ENCODE measurements at places on chromosomes 3 and 15.

GRCh38 chr3:76551739-76552138 is 488.2 kb upstream of the ROBO2 start:
- no peak for DNase-seq

- no peak for DNase-seq
Observed at GRCh38 chr3:172965256-172965655, 175.8 kb downstream of the SPATA16 start.

- DNase-seq: no peak
Observed at GRCh38 chr3:86723433-86723832, 267.5 kb downstream of the VGLL3 start.

DNA sequence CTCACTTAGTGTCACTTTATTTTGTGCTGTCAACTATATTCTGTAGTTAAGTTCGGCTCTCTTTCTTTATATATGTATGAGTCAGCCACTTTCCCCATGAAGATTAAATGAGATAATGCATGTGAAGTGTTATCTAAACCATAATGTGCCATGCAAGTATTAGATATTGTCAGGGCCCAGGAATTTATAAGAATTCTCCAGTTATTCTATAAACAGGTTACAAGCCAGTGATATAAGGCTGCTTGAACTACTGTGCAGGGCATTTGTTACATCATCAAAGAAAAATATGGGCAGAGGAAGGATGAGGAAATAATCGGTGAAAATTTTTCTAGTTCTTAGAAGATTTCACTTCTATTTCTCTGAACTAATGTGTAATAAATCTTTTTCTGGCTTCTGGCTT is 1049.0 kb upstream of the NR2F2 start:
- no peak for DNase-seq

DNA sequence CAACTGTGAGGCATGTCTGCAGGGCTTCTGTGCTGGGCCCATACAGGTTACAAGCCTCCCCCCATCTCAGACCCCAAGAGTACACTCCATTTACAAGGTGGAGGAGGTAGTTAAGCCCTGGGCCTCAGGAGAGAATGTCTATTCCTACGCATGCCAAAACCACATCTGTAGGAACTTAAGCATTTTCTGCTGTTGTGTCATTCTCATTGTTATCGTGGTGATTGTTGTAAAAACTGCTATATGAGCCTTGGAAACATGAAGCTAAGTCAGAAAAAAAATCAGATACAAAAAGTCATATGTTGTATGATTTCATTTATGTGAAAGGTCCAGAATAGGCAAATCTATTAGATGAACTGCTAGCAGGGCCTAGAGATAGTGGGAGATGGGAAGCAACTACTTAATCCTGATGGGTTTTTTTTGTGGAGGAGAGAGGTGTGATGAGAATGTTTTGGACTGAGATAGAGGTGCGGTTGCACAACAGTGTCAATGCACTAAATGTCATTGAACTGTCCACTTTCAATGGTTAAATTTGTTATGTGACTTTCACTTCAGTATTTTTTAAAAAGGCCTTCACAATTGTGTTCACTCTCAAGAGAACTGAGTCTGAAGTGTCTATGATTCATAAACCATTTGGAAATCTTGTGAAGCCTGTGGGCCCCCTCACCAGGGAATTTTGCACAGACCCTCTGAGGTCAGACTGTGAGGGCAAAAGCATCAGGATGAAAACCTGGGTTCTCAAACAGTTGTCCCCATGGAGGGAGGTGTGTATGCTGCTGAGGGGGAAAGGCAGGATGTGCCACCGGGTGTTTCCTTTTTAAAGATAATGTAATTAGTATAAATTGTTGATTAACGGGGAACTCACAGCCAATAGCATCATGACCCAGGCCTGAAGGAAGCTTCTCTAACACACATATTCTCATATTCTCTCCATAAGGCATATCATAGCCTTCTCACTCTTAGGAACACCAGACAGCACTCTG is 3.2 kb downstream of the RTP3 start:
- DNase-seq: no peak

GRCh38 chr3:178618197-178618596 is 82.0 kb downstream of the KCNMB2 start:
- DNase-seq: no peak

DNA sequence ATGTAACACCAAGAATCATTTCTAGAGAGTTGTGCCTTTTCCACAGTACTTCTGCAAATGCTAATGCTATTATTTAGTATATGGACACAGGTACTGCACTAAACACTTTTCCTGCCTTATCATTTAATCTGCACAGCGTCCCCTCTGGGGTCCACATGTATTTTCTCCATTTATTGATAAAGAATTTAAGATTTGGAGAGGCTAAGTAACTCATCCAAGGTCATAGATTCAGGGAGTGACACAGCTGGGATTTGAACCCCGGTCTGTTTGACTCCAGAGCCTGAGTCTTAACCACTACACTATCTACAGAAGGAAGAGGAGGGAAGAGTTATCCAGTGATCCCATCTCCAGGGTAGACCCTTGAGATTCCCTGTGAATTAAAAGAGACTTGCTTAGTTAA is 24.9 kb upstream of the TPRG1 start:
- no peak for DNase-seq

DNA sequence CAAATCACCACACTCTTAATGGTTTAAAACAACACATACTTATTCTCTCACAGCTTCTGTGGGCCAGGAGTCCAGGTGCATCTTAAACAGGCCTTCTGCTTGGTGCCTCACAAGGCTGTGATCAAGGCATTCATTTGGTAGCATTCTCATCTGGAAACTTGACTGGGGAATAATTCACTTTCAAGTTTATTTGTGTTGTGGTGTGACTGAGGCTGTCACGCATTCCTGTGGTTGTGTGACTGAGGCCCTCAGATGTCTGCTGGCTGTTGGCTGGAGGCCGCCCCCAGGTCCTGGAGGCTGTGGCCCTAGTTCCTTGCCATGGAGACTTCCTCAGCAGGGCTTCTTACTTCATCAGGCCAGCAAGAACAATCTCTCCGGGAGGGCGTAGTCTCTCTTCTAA is 16.9 kb upstream of the FAM3D start:
- DNase-seq: no peak

GRCh38 chr15:45199136-45199810 is 11.5 kb upstream of the SHF start:
- peak; percentile 77 for DNase-seq

- DNase-seq: peak; percentile 4
Observed at GRCh38 chr15:96838081-96838480, 507.6 kb downstream of the NR2F2 start.

DNA sequence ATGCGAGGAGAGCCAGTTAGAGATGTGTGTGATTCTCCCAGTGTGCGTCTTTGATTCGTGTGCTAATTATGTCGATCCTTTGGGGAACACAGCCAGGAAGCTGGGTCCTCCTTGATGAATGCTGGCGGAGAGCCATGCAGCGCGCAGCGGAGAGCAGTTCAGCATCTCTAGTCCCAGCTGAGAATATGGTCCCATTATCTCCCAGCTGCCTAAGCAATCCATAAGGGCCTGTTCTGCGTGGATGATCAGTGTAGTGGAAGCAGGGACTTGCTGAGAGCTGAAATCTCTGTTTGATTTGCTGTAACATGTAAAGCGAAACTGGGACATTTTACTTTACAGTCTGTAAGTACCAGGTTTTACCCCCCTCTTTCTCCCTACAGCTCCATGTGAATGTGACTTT is 412.7 kb downstream of the CNTN4 start:
- DNase-seq: peak; percentile 30

- DNase-seq: no peak
Observed at GRCh38 chr3:121566773-121567172, 976 bp upstream of the ARGFX start.

DNA sequence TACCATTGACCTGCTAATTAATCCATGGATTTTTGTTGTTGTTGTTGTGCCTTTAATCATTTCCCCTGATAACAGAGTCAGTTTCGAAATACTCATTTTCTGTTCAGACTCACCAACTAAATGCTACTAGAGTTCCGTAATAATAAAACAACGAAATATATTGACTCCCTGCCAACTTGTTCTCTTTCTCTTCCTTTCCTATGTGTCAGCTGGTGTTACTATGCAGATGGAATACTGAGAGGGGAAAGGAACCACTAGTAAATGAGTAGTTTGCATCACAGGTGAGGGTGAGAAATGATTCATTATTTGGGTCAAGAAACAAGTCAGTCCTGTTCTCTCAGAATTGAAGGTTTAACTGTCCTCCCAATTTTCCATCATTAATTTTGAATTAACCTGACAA is 1027.3 kb downstream of the TUSC7 start:
- DNase-seq: no peak

DNA sequence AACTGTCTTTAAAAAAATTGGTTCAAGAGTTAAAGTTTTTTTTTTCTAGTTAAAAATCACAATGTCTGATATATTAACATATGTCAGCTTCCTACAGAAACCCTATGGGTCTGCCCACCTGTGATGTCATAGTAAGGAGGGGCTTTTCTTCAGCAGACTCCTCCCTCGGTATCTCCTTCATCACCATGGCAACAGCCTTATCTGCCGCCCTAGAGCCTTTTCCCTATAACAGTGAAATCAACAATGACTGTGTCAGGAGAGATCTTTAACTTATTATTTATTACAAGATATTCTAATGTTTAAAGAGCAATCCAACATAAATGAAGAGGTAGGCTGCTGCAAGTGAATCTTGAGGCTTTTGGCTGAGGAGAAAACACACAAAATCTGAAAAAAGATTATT is 138.7 kb downstream of the PEX5L start:
- DNase-seq: no peak

DNA sequence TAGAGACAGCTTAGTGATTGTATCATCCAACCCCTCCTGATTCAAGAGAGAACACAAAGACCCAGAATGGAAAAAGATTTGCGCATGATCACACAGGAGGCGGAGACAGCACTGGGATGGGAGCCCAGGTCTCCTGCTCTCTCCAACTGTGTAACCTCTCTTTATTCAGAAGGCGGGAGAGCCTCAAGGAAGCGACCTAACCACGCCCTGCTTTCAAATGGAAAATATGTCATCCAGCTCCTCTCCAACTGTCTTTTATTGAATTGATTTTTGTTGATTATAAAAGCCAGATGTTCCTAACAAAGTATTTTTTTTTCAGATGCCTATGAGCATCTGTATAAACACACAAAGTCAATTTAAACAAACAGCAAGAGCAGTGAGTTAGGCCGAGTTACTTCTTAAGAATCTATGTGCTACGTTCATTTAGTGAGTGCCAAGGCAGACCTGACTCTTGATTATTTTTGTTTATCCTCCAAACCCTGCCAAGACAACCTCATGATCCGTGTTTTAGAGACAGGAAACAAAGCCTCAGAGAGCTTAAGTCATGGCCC is 74.5 kb downstream of the BFSP2 start:
- peak; percentile 45 for DNase-seq

DNA sequence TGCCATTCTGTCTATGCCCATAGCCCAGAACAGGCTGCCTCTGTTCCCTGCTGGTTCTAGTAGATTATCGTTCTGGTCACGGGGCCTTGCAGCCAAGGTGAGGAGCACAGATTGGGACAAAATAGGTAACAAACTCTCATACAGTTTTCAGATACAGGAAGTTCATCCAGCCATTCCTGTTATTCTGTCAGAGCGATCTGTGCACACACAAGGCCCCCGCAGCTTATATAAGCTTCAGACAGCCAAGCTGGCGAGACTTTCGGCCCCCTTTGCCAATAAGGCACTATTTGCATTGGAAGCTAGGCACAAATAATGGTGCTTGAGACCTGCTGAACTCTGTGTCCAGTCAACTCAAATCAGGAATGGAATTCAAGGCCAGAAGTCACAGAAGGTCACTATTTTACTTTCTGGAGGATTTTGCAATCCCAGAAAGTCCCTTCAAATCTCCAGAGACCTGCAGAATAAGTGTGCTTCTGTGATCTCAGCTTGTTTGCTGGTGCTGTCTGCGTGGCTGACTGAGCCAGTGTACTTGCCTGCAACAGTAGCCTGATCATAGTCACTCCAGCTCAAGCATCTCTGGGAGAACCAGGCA is 69.4 kb downstream of the BFSP2 start:
- DNase-seq: no peak

DNA sequence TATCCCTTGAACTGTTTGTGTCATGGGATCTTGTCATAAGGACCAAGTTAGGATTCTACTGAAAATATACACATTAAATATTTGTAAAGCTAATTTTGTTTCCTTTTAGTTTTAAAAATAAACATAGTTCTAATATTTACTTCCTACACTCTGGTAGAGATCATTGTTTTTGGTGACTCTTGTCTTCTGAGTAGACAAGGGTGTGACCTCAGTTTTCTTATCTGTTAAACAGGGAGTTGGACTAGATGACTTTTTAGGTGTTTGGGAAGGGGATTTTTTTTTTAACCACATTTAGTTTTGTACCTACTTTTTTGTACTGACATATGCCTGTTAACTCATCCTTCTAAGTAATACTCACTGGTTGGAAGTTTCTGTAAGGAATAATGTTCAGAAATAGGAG is 30.8 kb downstream of the PLS1 start:
- DNase-seq: no peak

DNA sequence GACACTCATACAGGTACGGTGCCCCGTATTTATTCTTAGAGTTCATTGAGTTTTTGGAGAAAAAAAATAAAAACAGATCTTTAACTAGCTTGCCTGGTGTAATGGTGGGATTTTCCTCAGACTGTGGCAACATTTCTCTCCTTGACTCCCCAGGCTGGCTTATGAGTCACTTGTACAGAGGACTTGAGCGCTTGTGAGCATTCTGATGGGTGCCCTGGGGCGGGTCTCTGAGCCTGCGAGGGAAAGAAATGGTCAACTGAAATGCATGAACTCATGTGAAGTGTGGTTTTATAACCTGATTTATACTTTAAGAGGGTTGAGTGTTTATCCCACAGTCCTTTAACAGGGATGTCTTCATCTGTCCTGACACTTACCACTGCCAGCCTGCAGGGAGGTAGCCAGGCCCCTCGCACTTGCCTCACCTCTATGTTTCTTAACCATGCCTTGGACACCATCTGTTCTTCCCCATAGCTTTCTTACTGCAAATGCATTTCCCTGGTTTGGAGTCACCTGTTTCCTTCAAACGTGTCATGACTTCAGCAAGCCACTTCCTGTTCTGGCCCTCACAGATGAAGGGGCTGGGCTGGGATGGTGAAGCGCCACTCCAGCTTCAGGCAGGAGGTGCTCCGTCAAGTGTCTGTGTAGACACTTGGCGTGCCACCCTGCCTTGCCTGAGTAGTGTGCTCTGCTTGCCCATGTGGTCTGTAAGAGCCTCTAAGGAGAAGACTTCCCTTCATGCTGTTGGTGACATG is 118.7 kb downstream of the PDE8A start:
- no peak for DNase-seq

- no peak for DNase-seq
Observed at GRCh38 chr3:19961960-19962359, 15.1 kb downstream of the RAB5A start.

DNA sequence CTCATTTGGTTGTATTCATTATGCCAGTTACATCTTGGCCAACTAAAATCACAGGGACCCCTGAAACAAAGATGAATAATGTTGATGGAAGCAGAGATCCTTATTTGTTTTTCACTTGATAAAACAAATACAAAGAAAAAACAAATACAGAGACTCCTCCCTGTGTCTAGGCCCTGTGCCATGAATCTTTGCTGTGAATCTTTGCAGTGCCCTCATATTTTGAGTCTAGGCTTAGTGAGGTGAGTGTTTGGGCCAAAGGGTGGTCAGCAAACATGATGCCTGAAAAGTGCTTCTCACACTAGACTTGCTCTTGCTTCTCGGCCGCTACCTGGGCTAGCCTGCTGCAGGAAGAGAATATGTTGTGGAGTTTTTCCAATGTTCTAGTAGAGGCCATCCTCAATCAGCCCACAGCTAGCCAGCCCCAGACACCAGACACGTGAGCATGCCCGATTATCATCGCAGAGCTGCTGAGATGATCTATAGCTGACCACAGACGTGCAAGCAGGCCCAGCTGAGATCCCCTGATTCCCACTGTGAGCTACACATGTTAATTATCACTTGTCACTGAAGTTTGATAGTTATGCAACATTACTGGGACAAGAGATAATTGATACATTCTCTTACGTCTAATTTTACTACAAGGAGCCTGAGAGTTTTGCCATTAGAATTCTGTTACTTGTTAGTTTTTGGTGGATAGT is 191.4 kb downstream of the THRB start:
- no peak for DNase-seq
